ENCODE measurements at places on chromosomes 13 and 19.

DNA sequence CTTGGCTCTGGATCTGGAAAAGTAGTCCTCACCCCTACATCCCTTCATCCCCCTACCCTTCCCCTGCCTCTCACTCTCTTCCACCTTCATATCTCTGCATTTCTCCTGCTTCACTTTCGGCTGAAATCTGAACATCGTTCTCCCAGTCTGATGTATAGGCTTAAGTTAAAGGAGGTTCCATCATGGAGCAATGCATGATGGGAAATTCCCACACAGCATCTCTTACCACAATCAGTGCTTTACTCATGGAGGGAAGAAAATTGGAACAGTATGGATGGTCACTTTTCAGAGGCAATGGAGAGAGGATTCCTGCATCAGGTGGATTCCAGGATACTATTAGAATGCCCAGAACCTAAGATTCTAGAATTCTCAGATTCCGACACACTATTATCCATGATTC lies 6.1 kb upstream of the KLK8 start:
- no peak for DNase-seq

DNA sequence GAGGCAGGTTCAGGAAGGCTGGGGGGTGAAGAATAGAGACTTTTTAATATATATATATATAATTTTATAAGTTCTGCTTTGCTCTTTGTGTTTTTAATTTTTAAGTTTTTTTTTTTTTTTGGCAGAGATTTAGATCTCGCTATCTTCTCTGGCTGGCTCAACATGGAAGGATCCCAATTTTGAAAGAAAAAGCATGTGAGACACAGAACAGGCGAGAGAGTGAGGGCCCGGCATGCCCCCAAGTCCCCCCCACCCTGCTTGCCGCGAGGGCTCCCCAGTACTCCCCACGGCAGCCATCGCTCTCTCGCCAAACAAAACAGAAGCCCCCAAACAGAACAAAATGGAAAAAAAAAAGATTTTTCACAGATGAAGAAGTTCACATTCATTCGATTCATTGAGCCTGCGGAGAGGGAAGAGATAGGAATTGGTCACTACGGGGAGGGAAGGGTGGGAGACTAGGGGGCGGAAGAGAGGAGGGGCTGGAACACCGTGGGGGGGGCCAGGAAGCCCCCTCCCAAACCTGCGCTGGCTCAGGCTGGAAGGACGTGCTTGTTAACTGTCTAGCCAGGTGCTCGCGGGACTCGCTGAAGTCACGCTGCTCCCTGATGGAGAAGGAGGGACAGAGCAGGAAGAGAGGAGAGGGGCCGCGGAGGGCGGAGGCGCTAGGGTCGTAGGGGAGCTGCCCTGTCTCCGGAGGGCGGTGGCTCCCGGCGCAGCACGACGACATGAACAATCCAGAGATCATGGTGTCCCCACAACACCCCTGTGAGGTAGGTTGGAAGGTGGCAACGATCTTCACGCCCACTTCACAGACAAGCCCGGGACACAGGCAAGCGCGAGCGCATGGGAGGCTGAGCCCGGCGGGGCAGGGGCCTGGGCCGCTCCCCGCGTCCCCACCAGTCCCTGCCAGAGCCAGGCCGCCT lies 10.6 kb downstream of the KHSRP start:
- no peak for DNase-seq

DNA sequence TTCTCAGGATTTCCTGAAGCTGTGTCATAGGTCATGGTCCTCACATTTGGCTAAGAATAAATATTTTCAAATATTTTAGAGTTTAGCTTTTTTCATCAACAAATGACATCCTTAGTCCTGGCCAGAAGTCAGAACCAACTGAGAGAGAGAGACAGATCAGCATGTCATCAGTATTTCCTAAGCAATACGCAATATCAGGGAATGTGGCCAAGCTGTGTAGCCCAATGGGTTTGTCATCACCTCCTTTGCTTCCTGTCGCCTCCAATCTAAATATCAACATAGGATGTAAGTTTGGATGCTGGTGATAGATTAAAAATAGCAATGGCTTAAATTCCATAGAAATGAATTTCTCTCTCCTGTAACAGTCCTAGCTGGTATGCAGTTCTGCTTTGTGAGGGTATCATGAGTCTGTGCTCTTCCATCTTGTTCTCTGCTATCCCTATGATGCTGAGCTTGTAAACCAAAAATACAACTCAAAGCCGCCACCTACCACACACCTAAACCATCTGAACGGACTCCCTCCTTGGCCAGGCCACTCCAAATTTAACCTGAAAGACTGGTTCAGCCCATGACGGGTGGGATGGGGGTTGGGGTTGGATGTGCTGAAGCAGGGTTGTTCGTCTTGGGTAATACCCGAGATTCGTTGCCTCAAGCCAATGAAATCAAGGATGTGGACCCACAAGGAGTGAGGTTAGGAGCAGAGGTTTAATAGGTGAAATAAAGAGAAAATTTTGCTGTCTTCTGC lies 10.0 kb upstream of the IGSF23 start:
- DNase-seq = peak; percentile 89

DNA sequence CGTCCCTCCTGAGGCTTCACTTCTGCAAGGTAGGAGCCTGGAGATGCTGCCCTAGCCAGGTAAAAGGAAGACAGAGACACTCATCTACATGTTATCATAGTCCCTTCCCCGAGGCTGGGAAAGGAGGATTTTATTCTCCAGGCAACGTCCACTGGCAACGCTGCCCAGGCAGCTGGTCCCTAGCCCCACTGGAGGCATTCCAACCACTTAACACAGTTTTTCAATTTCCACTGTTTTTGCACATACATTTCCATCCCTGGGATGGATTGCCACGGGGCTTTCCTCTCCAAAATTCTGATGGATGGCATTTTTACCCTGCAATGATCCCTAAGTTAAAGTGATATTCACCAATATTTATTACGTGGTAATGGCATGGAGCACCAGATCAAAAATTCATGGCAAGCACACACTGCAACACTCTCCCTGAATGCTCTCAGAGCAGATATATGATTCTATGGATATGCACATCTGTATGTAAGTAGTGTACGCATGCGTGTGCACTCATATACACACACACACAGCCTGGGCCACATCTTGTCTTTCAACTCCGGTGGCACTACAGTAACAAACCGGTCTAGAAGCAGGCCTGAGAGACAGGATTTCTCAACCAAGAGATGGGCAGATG lies 322.3 kb upstream of the TSHZ3 start:
- DNase-seq = no peak

DNA sequence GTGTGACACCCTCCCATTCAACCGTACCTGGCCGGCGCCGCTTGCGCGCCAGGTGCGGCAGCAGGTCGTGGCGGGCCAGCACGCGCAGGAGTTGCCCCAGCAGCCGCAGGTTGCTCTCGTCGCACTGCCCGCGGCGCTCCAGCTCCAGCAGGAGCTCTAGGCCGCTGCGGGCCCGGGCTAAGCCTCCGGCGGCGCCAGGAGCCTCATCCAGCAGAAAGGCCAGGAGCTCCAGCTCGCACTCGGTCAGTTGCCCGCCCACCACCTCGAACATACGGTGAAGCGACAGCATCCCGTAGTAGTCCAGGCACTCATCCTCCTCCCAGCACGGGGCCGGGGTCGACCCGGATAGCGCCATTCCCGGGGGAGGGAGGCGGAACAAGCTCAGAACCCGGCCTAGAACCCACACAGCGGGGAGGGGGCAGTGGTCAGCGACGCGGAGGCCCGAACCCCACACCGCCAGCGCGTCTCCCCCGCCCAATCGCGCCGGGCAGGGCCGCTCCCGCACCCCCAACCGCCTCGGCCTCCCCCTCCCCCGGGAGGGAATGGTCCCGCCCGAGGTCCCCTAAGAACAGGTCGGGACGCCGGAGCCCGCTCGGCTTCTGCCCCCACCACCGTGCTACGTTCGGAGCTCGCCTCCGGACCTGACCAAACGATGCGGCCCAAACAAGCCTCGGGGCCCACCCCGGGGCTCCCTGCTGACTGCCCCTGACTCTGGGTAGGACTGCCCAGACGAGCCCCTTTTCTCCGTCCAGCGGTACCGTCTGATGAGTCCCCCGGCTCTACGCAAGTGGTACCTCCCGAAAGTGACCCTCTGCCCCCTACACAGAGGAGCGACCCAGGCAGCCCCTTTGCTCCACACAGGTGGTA lies 591 bp downstream of the DEDD2 start:
- no peak for DNase-seq

GRCh38 chr13:80458543-80458942 lies 117.6 kb upstream of the SPRY2 start:
- DNase-seq = no peak

DNA sequence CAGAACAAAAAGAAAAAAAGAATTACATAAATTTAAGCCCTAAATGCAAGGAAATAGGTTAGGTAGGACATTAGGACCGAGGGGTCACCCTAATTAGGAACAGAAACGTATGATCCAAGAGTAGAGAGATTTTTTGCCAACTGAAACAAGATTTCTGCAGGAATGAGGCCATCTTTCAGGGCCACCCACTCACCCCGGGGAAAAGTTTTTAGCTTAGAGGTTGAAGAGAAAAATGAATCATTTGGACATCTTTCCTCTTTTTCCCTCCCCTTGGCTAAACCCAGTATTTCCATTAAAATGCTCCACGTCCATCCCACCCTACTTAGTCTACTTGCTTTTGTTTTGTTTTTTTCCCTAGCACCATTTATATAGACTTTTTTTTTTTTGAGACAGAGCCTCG lies 10.6 kb upstream of the PNMA8A start:
- no peak for DNase-seq

DNA sequence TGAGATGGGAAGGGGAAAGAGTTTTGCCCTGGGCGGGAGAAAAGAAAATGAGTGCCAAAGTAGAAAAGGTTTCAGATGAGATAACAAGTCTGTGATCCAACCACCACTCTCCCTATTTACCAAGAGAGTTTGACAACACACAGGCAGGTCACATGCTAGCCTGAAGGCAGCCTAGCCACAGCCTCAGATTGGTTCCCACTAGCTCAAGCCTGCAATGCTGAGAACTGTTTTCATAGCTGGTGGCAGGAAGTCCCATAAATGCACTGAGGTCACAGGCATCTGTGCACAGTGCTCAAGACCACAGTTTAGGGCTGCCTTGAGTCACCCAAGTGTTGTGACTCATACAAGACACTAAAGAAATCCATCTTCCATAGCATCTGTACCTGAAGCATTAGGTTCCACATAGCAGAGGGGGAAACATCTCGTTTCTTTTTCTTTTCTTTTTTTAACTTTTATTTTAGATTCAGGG lies 18.5 kb upstream of the POP4 start:
- no peak for DNase-seq

DNA sequence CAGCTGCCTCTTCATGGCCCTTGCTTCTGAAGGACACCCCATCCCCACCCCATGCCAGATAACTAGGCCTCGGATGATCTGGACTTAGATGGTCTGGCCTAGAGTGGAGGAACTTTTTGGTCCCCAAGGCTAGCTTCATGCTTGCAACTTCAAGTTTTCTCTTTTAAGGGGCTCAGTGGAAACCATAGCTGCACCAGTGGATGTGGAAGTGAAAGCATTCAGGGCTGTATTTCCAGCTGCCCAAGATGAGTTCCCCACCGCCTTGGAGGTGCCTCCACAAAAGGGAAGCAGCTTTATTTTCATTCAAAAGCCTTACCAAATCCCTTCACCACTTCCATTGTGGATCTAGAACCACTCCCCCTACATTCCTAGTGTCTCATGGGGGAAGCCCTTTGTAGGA lies 17.6 kb upstream of the GSX1 start:
- no peak for DNase-seq

DNA sequence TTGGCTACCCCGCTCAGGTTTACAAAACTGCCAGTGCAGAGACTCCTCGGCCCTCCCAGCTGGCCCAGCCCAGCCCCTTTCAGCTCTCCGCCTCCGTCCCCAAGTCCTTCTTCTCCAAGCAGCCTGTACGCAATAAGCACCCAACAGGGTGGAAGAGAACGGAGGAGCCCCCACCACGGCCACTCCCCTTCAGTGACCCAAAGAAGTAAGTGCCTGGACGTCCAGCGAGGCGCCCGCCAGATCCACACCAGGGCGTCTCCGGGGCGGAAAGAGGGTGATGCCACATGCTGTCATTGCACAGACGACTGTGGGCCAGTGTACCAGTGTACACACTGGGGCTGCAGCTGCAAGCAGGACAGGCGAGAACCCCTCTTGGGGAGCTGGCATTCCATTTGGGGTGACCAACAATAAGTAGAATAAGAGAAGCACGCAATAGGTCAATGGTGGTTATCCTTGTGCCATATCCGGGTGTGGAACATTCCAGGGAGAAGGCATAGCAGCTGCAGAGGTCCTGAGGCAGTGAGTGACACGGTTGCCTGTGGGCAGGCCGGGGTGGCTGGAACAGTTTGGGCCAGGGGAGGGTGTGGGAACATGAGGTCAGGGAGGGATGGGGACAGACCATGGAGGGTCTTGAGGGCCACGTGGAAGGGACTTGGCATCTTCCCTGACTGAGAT lies 41.3 kb downstream of the DPF1 start:
- DNase-seq = no peak

- DNase-seq = no peak
Observed at GRCh38 chr19:41324921-41325639, 15.1 kb downstream of the CCDC97 start.

Data from fibroblast of skin of left quadriceps (primary cell).